CD4-positive, alpha-beta T cell treated with Interleukin-4 for 4 hours (primary cell): ENCODE measurements at places on chromosomes 7 and 10.

GRCh38 chr7:11750191-11750590 is 81.8 kb downstream of the THSD7A start:
- no peak for DNase-seq

DNA sequence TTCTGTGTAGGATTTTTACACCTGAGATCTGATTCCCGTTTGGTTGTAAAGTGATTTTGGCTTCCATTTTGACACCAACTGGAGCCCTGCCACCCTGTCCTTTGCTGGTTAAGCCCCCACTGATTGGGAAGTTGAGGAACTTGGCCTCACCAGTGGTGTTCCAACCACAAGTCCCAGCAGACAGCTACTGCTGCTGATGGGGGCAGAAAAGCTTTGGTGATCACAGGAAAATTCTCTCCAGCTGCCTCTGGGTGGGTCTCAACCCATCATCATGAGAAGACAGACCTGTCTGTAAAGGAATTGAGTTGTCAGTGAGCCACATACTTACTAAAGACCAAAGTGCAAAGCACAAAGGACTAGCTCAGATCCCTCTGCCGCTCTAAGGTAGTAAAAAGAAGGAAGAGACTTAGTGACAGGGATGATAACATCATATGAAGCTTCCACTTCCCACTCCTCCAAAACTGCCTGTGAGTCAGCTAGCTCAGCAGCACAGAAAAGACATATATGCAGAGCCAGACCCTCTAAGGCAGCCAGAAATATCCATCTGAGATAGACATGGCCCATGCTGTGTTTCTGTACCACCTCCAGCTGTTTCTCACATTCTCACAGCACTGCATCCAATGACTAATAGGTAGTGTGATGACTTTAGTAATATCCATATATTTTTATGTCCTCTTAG is 22.4 kb upstream of the LRRC17 start:
- DNase-seq: no peak

DNA sequence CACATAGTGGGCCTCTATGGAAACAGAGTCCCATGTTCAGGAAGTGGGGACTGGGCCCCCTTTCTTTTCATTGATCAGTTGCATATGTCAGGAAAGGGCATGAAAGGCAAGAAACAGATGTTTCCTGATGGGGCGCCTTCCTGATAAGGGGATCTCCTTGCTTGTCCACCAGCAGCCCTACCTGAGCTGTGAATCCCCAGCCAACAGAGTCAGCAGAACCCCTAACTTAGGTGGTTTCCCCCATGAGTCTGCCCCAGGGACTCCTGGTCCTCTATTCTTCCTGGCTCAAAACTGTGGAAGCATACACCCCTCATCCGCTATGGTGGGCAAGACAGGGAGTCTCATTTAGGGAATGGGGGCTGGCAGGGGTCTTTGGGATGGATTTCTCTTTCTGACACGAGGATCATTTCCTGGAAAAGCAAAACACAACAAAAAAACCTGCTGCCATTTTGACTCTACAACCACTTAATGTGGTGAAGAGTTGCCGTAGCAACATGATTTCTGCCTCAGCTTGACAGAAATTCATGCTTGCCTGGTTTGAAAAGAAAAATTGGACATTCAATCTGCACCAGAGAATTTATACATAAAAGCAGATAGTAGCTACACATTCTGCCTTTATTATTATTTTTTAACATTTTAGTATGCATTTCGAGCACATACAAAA is 119.8 kb downstream of the SPAG6 start:
- no peak for DNase-seq

DNA sequence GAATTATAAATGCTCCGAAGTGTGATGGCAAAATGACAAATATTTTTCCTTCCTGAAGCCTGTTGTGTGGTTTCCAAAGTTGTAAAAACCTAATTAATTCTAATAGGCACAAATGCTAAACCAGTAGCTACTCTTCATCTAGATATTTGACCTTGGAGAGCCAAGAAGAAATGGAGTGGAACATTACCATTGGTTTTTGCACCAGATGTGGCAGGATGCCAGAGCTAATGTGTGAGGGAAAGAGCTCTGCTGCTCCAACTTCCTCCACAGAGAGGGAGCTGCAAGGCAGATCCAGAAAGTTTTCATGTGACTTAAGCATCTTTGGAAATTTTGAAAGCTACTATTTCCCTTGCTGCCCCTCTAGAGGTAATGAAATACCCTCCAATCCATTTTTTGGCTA is 65.1 kb upstream of the HPS1 start:
- DNase-seq: no peak

DNA sequence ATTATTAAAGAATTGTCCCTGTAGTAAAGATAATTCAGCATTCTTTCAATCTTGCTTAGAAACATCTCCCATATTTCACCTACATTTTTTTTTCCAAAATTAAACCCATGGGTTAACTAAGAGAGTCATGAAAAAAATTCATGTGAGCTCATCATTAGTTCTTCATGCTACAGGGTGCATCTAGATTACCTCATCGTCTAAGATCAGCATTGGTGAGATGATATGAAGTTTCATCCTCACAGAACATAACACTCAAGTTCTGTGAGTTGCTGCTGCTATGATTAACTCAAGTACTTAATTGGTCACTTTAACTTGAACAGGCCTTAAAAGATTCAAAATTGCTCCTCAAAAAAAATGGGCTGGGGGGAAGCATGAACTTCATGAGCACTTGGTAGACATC is 50.0 kb downstream of the RAB11FIP2 start:
- DNase-seq: no peak

DNA sequence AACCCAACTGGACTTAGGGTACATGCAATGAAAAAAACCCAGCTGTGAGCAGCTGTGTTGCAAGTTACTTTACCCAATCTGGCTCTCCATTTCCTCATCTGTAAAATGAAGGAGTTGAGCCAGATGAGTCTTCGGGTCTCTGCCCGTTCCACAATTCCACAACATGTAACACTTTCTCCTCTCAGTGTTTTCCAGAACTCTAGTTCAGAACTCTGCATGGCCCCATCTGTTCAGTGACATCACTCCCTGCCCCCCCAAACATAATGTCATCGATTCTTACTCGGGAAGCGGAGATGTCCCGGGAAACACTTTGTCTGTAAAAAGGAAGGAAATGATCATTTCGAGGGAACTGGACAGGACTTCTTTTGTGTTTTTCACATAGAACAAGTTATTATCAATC is 2.5 kb downstream of the SH3PXD2A start:
- DNase-seq: no peak

- no peak for DNase-seq
Observed at GRCh38 chr7:47501406-47501805, 80.5 kb downstream of the TNS3 start.

DNA sequence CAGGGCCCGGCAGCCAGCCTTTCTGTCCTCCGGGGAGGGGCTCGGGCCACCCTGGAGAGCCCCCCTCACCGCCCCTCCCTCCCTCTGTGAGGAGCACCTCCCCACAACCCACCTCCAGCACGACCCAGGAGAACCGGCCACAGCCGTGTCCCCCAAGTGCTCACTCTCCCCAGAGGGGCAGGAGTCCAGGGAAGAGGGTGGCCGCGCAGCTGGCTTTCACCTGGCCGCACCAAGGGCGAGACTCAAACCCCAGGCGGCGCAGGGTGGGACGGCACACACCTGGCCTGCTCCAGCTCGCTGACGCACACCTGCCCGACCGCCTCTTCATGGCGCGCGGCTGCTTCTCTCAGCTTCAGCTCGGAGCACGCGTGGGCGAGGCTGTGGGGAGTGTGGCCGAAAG is 73.4 kb downstream of the CFAP46 start:
- DNase-seq: no peak
